Natural killer cell treated with Interleukin-12 subunit alpha and Interleukin-12 subunit beta and Interleukin-15 and Interleukin-18, amount 100 ng/mL, for 72 hours (primary cell): ENCODE measurements at places on chromosomes 5 and 9. TPM values are rescaled to one million over a fixed set of nuclear protein-coding genes. Genes with fewer than 3 reads are reported as not detected.
A peak's percentile ranks its signal among the peaks of the same experiment; 100 is the strongest.

DNA sequence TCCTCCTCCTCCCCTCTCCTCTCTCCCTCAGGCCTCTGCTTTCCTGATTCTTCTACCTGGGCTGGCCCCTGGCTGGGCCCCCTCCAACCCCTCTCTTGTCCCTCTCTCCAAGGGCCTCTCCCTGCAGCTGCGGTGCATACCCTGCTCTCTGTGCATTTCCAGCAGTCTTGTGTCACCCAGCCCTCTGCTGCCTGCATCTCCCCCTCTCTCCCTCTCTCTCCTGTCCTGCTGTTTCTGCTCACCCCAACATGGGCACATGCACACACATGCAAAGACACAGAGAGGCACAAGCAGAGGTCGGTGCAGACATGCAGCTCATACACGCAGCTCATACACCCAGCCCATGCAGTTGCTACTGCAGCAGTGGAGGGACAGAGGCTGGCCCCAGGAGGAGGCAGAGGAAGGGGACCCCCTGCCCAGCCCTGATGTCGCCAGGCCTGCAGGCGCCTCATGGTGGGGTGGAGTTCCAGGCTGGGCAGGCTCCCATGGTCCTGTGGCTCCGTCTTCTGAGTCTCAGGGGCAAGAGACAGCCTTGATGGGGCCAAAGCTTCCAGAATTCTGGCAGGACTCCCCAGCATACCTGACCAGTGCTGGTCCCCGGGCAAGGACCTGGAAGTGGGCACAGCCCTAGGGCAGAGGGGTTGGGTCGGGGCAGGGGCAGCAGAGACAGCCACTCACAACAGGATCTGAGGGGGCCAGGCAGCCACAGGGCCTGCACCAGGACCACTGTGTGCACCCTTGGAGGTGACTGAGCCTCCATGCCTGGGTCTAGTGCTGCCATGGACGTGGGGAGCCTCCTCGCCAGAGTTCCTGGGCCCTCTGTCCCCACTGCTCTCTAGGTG lies 216.9 kb downstream of the C9orf50 start:
- H3K4me1 ChIP-seq = no peaks in the 10 kb centered on the region
- H3K36me3 ChIP-seq = no peaks in the 10 kb centered on the region
- H3K27me3 ChIP-seq = no peaks in the 10 kb centered on the region
- no peak for DNase-seq
- no peak overlapping the region for H3K27ac ChIP-seq

- H3K4me1 ChIP-seq = no peaks in the 10 kb centered on the region
- peaks cover 17% of the 10 kb centered on the region for H3K27me3 ChIP-seq
- no peaks in the 10 kb centered on the region for H3K36me3 ChIP-seq
These were observed 50.5 kb upstream of the ICE1 start for GRCh38 chr5:5371957-5372356.

GRCh38 chr9:137552022-137552768 lies 516 bp downstream of the MRPL41 start:
- H3K4me1 ChIP-seq = peaks cover 19% of the 10 kb centered on the region
- H3K36me3 ChIP-seq = peaks cover 8% of the 10 kb centered on the region
- H3K27me3 ChIP-seq = no peaks in the 10 kb centered on the region

GRCh38 chr5:102294886-102295395 lies 1.1 kb downstream of the SLCO4C1 start:
- H3K4me1 ChIP-seq = peaks cover 35% of the 10 kb centered on the region
- DNase-seq = no peak
- peak overlapping the region; percentile 82 for H3K27ac ChIP-seq
- peak overlapping the region; percentile 95 for H3K4me3 ChIP-seq
- no peaks in the 10 kb centered on the region for H3K36me3 ChIP-seq

The PCDHGA2 gene
- not detected for total RNA-seq

GRCh38 chr5:28313953-28314352 lies 1275.6 kb upstream of the CDH9 start:
- no peak for DNase-seq
- H3K4me3 ChIP-seq = no peak overlapping the region
- H3K4me1 ChIP-seq = no peaks in the 10 kb centered on the region
- H3K27ac ChIP-seq = no peak overlapping the region
- H3K36me3 ChIP-seq = no peaks in the 10 kb centered on the region

- H3K4me3 ChIP-seq = no peak overlapping the region
- H3K27ac ChIP-seq = no peak overlapping the region
- DNase-seq = no peak
- no peaks in the 10 kb centered on the region for H3K36me3 ChIP-seq
- peaks cover 12% of the 10 kb centered on the region for H3K4me1 ChIP-seq
These were observed 1.4 kb upstream of the SLC12A7 start for GRCh38 chr5:1113332-1113690.

- no peak for DNase-seq
- H3K27me3 ChIP-seq = peaks cover 3% of the 10 kb centered on the region
- no peak overlapping the region for H3K4me3 ChIP-seq
- peaks cover 7% of the 10 kb centered on the region for H3K4me1 ChIP-seq
- H3K36me3 ChIP-seq = peaks cover 1% of the 10 kb centered on the region
- H3K27ac ChIP-seq = no peak overlapping the region
These were observed 88.6 kb downstream of the ANKRD31 start for GRCh38 chr5:75148051-75148450.

GRCh38 chr5:96627792-96628398 lies 34.3 kb upstream of the CAST start:
- no peak for DNase-seq
- peak overlapping the region; percentile 32 for H3K4me3 ChIP-seq
- peaks cover 11% of the 10 kb centered on the region for H3K4me1 ChIP-seq
- H3K27ac ChIP-seq = no peak overlapping the region

The CCL27 gene
- not detected for total RNA-seq

GRCh38 chr9:135641047-135641446 lies 1.7 kb upstream of the GLT6D1 start:
- H3K36me3 ChIP-seq = peaks cover 13% of the 10 kb centered on the region
- DNase-seq = no peak
- no peak overlapping the region for H3K27ac ChIP-seq
- no peak overlapping the region for H3K4me3 ChIP-seq

- H3K27ac ChIP-seq = peak overlapping the region; percentile 95
- no peaks in the 10 kb centered on the region for H3K27me3 ChIP-seq
- peaks cover 59% of the 10 kb centered on the region for H3K4me1 ChIP-seq
- no peaks in the 10 kb centered on the region for H3K36me3 ChIP-seq
- no peak for DNase-seq
- peak overlapping the region; percentile 91 for H3K4me3 ChIP-seq
These were observed 22.4 kb downstream of the CXXC5 start for GRCh38 chr5:139670369-139671095.

The IFNK gene
- not detected for total RNA-seq
